ENCODE measurements at places on chromosomes 7 and 10.

DNA sequence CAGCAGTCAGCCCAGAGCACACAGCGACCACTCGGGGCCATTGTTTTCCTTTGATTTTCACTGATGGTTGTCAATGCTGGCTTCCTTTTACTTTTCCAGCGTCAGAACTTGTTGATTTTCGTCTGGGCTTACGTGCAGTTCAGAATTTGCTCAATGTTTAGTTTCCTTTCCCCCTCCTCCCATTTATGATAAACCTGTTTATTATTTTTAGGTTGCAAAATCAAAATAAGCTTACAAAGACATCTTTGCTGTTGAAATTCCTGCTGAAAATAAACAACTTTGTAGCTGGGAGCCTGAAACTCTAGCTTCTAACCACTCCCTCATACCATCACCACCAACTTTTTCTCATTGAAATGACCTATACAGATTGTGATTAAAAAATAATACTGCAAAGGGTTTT is 83.1 kb upstream of the LYZL1 start:
- DNase-seq = no peak

GRCh38 chr7:75995052-75995471 is 667 bp upstream of the TMEM120A start:
- DNase-seq = no peak

DNA sequence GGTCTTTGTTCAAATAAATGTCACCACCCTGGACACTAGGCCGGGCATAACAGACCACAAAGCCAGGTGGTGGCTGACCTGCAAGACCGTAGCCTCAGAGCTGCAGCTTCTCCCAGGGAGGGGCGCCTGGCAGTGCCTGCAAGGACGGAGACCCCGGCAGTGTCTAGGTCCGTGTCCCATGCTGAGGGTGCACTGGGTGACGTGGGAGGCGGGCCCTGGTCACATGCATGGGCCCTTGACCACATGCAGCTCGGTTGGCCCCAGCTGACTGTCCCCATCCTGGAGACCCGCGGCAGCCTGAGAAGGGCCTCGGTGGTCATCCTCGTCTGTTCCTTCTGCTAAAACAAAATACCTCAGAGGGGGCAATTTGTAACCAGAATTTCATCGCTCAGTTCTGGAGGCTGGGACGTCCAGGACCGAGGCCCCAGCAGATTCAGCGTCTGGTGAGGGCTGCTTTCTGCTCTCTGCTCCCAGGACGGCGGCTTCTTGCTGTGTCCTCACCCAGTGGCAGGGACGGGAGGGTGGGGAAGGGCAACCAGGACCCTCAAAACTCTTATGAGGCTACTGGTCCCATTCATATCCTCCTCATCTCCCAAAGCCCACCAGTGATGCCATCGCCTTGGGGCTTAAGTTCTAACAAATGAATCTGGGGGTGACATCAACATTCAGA is 36.8 kb downstream of the PWWP2B start:
- DNase-seq = no peak

- DNase-seq = no peak
These were observed 219.2 kb upstream of the CTBP2 start for GRCh38 chr10:125379592-125379991.

GRCh38 chr7:149620961-149621360 is 123.4 kb upstream of the ZNF746 start:
- DNase-seq = no peak

GRCh38 chr10:123272171-123272570 is 118.0 kb downstream of the BUB3 start:
- DNase-seq = no peak

DNA sequence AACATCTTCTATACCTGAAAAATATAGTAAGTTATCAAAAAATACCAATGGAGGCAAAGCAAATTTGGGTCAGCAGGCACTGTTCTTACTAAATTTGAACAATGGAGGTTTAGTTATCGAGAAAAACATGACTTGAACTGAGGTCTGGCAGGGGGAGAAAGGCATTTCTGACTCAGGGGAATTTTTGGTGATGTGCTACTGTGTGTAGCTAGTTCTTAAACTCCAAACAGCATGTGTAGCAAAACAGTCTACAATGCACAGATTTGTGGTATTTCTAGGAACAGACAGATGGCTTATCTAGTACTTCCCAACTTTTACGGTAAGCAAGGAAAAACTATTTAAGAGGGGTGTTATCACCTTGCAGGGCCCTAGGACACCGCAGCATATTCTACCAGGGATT is 311.6 kb upstream of the LRRN3 start:
- DNase-seq = no peak
